ENCODE measurements at places on chromosomes 6 and 20. TPM values are rescaled to one million over a fixed set of nuclear protein-coding genes. Genes with fewer than 3 reads are reported as not detected.

Gene SLC35D3
- total RNA-seq = not detected

- DNase-seq = no peak
Measured at GRCh38 chr6:151436802-151437201, 15.1 kb downstream of the RMND1 start.

DNA sequence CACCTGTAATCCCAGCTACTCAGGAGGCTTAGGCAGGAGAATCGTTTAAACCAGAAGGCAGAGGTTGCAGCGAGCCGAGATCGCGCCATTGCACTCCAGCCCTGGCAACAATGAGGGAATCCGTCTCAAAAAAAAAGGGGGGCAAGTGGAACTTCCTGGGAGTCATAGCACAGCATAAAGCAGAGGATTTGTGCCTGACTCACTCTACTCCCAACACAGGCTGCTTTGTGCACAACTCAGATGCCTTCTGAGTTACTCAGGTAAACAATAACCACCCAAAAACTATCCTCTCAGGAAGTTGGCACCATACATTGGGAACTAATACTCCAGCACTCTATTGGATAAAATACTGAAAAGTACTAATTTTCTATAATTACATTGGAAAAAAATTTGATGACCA is 2.5 kb upstream of the TMEM244 start:
- no peak for DNase-seq

- DNase-seq = no peak
Measured at GRCh38 chr6:106250953-106251352, 74.6 kb downstream of the ATG5 start.

GRCh38 chr6:88914180-88914579 is 49.2 kb downstream of the RNGTT start:
- DNase-seq = no peak
